ENCODE measurements at places on chromosomes 7 and 10.

DNA sequence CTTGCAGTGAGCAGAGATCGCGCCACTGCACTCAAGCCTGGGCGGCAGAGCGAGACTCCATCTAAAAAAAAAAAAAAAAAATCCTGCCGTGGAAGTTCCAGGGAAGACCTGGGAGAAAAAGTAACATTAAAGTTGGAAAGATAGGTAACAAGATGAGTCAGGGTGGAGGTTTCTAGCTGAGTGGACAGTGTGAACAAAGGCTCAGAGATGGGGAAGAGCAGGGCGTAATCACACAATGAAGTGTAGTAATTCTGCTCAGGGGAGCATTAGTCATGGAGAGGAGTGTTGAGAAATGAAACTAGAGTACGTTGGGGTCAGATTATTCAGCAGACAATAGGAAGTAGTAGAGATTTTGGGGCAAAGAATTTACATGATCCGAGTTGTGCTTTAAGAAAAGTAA lies 21.6 kb upstream of the WASL start:
- no peak for DNase-seq

DNA sequence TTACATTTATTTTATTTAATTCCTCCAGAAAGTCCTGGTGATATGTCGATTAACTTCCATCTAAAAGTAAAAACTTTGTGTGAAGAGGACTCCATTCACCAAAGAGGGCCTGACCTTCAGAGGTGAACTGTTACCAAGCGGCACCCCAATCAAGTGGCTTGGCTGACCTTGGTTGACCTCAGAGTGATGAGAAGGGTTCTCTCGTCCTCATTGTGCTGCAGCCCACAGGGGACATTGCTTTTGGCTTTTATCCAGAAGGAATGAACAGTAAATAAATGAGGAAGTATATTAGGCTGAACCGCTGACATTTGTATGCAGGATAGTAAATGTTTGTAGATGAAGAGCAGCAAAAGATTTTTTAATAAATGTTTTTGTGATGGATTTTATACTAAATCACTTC lies 172.4 kb upstream of the MKI67 start:
- DNase-seq: no peak

GRCh38 chr7:47253650-47254080 lies 328.2 kb downstream of the TNS3 start:
- no peak for DNase-seq

DNA sequence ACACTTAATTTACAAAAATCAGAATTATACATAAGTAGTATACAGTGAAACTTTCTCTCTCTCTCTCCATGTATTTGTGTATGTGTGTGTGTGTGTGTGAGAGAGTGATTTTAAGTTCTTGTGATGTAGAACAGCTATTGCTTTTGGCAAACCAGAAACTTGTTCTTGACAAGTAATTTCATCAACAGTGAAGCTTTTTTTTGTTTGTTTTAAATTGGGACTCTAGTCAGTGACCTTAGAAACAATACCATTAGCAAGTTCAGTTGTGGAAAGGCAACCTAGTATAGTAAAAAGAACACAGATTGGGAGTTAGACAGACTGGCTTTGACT lies 319.1 kb downstream of the PTEN start:
- no peak for DNase-seq

DNA sequence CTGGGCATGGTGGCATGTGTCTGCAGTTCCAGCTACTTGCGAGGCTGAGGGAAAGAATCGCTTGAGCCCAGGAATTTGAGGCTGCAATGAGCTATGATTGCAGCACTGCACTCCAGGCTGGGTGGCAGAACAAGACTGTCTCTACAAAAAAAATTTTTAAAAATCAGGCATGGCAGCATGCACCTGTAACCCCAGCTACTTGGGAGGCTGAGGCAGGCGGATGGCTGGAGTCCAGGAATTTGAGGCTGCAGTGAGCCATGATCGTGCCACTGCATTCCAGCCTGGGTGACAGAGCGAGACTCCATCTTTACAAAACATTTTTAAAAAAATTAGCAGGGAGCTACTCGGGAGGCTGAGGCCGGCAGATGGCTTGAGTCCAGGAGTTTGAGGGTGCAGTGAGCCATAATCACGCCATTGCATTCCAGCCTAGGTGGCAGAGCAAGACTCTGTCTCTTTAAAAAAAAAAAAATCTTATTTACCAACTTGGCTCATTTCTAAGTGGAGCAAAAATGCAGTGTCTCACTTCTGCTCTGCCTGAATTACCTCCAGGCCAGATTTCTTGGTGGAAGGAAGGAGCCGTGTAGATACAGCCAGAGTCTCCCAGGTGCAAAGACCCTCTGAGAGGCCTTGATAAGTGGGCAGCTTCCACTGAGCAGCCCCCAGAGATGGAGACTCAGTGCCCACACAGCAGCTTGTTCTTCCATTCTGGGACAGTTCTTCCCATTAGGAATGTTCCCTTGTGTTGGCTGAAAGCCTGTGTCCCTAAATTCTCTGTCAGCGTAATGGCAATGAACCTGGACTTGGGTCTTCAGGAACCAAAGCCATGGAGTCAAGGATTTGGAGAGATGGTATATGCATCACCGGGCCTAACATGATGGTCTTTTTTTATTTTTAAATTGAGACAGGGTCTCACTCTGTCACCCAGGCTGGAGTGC lies 30.0 kb downstream of the GTF2IRD1 start:
- no peak for DNase-seq

DNA sequence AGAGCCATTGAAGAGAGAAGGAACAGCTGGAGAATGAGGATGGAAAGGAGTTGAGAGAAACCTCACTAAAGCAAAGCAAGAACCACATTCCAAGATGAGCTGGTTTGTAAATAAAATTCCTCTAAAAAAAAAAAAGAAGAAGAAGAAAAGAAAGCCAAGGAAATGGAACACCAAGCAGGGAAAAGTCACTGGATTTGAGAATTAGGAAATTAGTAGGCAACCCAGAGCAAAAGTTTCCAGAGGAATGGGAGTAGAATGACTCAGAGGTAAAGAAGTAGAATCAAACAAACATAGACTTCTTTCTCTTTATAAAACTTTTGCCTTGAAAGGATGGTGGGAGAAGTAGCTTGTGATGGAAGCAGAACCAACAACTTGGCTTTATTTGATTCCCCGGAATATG lies 3.9 kb downstream of the CH25H start:
- DNase-seq: no peak

DNA sequence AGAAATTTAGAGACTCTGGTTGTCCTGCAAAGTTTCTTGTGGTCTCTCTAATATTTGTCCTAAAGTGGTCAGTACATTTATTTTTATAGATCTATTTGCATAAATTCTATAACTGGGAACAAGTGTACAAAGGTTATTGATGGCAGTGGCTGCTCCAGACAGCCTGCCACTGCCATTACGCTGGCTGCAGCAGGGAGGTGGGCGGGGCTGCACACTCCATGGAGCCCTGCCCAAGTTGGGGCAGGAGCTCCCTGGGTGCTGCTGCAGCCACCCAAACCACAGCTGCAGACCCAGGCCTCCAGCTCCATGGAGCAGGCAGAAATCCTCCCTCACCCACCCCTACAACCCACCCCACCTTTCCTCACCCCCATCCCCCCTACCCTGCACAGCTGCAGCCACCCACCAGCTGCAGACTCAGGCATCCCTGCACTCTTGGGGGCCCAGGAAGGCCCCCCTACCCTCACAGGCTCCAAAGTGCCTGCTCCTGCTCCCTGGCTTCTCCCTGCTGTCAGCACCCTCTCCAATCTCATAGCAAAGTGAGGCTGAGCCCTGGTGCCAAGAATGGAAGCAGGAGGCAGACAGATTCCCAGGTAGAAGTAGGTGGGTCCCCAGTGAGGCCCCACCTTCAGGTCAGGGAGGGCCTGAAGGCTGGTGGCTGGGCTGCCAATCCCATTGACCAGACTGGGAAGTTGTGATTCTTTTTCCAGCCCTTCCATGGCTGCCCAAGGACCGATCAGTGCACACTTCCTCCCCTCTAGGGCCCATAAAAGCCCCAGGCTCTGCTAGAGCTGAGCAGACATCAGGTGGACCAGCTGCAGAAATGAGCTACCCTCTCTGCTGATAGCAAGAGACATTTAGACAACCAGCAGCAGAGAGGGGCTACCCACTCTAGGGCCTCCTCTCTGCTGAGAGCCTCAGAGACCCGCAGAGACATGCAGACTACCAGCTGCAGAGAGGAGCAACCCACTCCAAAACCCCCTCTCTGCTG lies 4.8 kb upstream of the CYP3A43 start:
- no peak for DNase-seq

DNA sequence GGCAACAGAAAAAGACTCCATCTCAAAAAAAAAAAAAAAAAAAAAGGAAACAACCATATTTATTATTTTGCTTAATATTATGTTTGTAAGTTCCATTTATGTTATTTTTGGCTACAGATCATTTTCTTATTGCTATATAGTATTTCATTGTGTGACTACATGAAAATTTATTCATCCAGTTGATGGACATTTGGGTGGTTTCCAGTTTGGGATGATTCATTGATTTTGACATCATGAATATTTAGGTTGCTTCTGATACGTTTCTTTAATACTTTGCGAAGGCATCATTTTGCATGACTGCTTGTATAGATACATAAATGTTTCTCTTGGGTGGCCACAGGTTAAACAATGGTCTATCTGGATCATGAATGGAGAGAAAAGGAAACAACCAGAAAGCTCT lies 2.0 kb upstream of the NPSR1 start:
- no peak for DNase-seq

DNA sequence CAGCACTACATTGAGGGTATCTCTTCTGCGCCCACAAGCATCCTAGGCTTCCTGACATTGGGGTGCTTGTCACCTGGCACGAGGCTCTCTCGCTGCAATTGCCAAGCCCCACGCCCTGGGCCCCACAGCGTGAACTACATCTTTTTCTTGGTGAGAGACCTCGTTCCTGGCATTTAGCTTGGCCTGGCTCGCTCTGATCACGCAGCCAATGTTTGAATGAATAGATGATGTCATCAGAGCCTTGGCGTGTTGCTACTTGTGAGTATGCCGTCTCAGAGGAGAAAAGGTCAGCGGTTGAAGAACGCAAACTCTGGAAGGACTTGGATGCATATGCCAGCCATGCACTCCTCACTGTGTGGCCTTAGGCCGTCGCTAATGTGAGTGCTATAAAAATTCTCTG lies 150.2 kb upstream of the AUTS2 start:
- no peak for DNase-seq

DNA sequence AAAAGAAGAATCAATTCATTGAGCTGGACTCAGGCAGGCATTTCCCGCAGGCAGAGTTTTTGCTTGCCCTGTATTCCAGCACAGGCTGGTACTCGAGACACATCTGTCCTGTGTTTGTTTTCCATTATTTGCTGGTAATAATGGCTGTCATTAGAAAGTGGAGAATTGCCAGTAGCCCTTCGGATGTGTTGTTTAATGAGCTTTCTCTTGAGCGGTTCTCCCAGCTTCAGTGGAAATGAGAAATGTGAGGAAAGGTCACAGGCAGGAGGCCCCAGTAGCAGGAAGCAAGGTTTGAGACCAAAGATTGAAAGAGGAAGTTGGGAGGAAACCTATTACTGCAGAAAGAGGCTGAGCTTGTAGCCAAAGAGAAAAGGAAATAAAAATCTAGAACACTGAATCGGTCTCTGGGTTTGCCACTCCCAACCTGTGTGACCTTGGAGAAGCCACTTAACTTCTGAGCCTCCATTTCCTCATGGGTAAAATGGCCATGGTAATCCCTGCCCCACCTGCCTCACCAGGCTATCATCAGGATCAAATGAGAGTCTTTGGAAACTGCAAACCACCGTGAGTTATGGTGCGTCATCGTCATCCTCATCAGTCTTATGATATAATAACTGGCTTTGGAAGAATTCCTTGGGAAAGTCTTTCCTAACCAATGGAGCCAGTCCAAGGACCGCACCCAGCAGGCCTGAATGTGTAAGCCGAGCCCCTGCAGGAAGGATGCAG lies 67.7 kb downstream of the TACR2 start:
- DNase-seq: no peak

- no peak for DNase-seq
Observed at GRCh38 chr7:91655656-91656055, 224.8 kb downstream of the MTERF1 start.

GRCh38 chr7:103560136-103560535 lies 114.1 kb upstream of the SLC26A5 start:
- DNase-seq: no peak

- DNase-seq: no peak
Observed at GRCh38 chr7:157668884-157669767, 332.3 kb downstream of the DNAJB6 start.

DNA sequence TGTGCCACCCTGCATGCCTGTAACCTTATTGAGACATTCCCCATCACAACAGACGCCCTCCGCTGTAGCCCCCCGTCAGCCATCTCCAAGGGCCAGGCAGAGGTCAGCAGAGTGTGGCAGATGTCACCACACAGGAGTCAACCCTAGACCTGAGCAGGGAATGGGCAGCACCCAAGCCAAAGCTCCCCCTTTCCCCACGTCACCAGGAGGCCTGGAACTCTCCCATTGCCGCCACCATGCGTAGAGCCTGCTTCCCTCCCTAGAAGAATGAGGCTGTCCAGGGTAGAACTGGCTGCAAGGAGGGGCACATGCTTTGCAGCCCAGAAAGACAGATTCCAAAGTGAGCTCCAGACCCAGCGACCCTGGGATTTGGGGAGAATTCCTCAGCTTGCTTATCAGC lies 342.9 kb downstream of the TNS3 start:
- no peak for DNase-seq

DNA sequence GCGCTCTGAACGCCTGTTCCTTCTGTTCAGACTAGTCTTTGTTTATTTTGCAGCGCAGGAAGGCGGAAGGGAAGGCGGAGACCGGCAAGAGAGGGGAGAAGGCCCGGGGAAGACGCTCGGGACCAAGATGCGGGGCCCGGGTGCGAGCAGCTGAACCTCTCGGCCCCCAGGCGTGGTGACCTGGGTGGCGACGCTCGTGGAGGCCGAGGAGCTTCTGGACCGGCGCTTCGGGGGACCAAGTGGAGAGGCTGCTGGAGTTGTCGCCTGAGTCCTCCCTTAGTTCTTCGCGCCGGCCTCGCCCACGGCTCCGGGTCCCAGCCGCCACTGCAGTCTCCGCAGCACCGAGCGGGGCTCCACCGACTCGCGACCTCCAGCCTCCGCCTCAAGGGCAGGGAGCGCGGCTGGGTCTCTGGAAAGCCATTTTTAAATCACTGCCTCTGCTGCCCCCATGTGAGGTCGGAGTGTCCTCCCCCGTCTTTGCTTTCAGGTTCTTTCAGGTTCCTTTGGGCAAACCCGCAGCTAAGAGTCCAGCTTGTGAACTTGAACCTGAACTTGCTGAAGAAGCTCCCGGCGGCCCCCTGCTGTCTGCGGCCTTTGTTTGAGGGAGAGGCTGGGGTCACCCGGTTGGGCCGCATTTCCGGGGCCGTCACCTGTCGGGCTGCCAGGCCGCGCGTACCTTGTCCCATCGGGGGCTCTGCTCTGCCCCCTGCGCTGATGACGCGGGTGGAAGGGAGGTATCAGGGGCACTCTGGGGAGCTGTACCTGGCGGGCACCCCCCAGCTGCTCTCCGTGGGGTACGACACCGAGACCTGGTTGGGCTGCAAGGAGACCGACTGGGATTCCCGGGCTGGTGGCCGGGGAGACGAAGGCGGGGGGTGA lies 136.0 kb downstream of the KIF20B start:
- peak; percentile 56 for DNase-seq

DNA sequence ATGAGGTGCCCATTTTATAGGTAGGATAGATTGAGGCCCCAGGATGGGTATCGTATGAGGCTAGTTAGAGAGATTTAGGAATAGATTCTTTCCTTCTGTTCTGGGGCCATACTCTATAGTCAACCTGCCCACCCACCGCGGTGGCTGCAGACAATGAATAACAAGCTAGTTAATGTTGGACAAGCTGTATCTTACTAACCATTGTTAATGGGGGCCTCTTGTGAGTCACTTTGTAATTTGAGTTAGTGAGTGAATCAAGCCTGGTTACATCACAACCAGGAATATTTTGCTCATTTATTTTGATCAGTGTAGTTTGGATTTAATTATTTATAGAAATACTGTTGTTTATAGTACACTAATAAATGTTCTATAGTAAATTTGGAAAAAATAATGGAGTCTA lies 7.3 kb downstream of the SORCS3 start:
- no peak for DNase-seq

GRCh38 chr10:112210666-112211065 lies 27.1 kb upstream of the GPAM start:
- DNase-seq: no peak
